ENCODE measurements at places on chromosomes 11 and 22.

DNA sequence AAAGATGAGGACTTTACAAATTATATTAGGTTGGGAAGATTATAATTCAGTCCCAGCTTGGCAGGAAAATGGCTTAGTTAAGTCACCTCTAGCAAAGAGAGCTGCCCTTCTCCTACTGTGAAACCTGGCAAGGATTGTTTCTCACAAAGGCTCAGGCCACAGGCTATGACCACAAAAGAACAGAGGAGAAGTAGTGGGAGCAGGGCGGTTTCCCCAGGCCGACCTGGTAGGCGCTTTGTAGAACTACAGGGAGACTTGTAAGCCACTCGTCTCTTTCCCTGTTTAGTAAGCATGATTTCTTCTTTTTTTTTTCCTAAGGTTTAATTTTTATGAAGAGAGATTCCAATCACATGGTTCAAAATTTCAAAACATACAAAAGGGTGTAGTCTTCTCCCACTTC, 4.6 kb downstream of the SNAP29 start:
- H3K36me3 ChIP-seq: no peaks in the 10 kb centered on the region
- H3K27me3 ChIP-seq: no peaks in the 10 kb centered on the region
- H3K4me3 ChIP-seq: no peak overlapping the region
- DNase-seq: no peak
- no peak overlapping the region for H3K27ac ChIP-seq

DNA sequence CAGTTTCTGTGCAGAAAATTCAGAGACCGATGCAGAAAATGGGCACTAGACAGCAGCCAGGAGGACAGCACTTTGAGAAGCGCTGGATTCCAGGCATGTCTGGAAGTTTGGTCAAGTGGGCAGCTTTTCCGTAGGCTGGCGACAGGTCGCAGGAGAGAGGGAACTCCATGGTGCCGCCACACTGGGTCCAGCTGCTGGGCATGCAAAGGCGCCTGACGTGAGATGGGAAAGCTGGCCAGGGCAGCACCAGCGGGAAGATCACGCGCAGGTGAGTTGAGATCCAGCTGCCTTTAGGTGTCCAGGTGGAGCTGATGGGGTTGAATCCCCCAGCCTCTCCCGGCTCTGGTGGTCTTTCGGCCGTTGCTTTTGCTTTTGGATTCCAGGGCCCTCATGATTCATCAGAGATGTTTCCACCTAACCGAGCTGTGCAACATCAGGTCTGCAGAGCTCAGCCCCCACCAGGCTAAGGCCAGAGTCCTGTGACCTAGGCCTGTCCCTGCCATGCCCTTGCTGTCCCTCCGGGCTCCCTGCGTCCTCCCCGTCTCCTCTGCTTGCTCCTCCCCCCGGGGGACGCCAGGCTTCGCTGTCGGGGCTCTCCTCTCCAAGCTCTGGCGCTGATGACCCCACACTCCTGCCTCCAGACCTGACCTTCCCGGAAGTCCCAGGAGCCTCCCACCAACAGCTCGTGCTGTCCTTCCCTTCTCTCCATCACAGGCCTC, 1001.7 kb downstream of the BRD1 start:
- no peaks in the 10 kb centered on the region for H3K36me3 ChIP-seq
- H3K4me1 ChIP-seq: no peaks in the 10 kb centered on the region
- H3K27me3 ChIP-seq: peaks cover 27% of the 10 kb centered on the region
- no peak overlapping the region for H3K27ac ChIP-seq

DNA sequence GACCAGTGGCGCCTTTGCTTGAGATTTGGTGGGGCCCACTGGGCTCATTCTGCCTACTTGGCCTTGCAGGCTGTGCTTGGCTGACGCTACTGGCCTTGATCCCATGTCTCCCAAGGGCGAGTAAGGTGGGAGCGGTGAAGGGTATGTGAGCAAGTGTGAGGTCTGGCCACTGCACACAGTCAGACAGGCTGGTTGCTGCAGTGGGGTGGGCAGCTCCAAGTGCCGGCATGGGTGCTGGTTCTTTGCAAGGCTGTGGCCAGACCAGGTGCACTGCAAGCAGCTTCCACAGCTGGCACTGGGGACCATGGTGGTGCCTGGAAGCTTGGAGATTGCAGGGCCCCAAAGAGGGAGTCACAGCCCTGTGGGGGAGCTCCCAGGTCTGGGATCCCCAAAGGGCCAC, 33.4 kb upstream of the OR10G7 start:
- no peaks in the 10 kb centered on the region for H3K36me3 ChIP-seq
- H3K4me3 ChIP-seq: no peak overlapping the region
- no peaks in the 10 kb centered on the region for H3K27me3 ChIP-seq
- H3K27ac ChIP-seq: no peak overlapping the region
- no peak for DNase-seq

DNA sequence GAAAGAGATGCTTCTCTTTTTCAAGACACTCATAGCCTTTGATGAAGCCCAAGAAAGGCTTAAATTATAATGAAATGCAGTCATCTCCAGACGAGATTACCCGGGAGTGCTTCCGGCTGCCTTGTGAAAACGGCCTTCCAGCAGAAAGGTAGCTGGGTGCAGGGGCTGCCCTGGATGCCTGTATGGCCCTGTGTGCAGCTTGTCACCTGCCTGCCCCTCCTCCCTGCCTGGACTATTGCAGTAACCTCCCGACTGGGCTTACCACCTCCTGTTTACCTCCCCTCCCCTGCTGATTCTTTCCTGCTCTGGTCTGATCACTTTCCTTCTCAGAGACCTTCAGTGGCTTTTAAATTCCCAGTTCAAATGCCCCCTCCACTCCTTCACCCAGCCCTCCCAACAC, 126.4 kb upstream of the SYT13 start:
- H3K4me1 ChIP-seq: no peaks in the 10 kb centered on the region
- H3K4me3 ChIP-seq: no peak overlapping the region
- no peak for DNase-seq
- H3K27me3 ChIP-seq: no peaks in the 10 kb centered on the region

GRCh38 chr11:17774232-17775034, 39.9 kb downstream of the KCNC1 start:
- no peaks in the 10 kb centered on the region for H3K27me3 ChIP-seq
- no peak overlapping the region for H3K27ac ChIP-seq
- no peak for DNase-seq
- no peaks in the 10 kb centered on the region for H3K36me3 ChIP-seq

DNA sequence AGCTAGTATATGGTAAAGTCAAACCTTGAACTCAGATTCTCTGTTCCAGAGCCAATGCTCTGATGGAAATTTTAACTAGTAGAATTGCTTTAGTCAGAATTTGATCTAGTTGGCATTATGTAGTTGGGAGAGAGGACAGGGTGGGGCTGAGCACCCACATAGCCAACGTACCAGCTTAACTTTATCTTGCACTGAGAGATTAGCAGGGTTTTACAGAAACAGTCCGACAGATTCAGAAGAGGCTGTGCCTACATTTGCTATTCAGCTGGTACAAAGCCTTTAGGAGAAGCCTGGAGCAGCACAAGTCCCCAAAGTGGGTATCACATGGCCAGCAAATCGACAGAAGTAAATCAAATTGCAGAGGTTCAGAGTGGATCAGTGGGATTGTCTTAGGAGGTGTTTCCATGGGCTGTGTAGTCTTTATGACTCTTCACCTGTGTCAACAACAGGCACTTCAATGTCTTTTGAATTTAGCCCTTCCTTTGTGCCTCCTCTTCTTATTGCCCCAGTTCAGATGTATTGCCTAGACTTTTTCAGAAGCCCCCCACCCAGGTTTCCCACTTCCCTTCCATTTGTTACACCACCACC, 7.3 kb upstream of the CSRP3 start:
- H3K4me3 ChIP-seq: no peak overlapping the region
- H3K4me1 ChIP-seq: no peaks in the 10 kb centered on the region
- no peak overlapping the region for H3K27ac ChIP-seq

DNA sequence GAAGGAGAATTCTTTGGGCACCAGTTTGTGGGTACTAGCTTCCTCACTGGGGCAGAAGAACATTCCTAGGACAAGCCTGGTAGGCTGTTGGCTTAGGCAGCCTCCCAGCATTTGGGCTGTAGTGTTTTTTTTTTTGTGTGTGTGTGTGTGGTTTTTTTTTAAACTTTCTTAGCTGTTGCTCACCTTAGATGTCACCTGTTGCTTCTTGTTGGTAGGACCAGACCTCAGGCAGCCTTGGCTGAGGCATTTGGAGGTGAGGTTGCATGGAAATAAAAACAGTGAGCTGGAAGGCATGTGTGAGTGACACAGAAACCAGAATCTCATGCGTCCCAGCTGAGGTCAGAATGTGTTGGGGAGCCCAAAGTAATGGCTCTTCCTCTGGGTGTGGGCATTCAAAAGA, 21.3 kb downstream of the AMPD3 start:
- H3K36me3 ChIP-seq: no peaks in the 10 kb centered on the region
- DNase-seq: no peak
- H3K27ac ChIP-seq: no peak overlapping the region
- no peaks in the 10 kb centered on the region for H3K4me1 ChIP-seq

GRCh38 chr11:116255321-116255953, 517.4 kb downstream of the BUD13 start:
- no peak for DNase-seq
- H3K27me3 ChIP-seq: no peaks in the 10 kb centered on the region
- no peaks in the 10 kb centered on the region for H3K4me1 ChIP-seq
- H3K4me3 ChIP-seq: no peak overlapping the region

DNA sequence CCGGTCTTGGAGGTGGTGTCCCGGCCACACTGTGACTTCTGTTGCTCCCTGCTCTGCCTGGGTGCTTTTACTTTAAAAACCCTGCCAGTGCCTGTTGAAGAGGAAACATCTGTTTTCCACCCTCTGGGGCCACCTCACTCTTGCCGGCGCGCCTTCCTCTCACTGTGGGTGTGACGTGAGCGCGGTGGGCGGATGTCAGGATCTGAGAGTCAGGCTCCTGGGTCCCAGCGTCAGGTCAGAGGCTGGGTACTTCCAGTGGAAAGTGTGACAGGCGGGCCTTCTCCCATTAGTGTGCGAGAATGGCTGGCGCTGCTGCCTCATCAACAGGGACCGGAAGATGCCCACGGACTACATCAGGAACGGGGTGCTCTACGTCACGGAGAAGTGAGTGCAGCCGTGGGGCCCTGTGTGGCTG, 54.2 kb downstream of the GRAMD4 start:
- H3K27ac ChIP-seq: no peak overlapping the region
- peak; percentile 45 for DNase-seq
- no peaks in the 10 kb centered on the region for H3K36me3 ChIP-seq

DNA sequence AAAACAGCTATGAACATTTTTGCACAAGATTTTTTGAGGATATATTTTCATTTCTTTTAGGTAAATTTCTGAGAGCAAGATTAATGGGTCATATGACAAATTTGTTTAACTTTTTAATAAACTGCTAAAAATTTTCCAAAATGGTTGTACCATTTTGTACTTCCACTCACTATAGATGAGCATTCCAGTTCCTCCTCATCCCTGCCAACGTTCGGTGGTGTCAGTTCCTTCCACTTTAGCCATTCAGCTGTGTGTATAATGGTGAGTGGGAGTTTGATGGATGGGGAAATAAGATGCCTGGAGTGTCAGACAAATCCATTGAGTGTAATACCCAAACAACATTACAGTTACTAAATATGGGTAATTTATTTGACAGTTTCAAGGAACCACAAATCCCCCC, 49.7 kb downstream of the MIAT start:
- H3K27me3 ChIP-seq: no peaks in the 10 kb centered on the region
- H3K36me3 ChIP-seq: no peaks in the 10 kb centered on the region
- DNase-seq: no peak
- H3K4me1 ChIP-seq: no peaks in the 10 kb centered on the region
- H3K27ac ChIP-seq: no peak overlapping the region

DNA sequence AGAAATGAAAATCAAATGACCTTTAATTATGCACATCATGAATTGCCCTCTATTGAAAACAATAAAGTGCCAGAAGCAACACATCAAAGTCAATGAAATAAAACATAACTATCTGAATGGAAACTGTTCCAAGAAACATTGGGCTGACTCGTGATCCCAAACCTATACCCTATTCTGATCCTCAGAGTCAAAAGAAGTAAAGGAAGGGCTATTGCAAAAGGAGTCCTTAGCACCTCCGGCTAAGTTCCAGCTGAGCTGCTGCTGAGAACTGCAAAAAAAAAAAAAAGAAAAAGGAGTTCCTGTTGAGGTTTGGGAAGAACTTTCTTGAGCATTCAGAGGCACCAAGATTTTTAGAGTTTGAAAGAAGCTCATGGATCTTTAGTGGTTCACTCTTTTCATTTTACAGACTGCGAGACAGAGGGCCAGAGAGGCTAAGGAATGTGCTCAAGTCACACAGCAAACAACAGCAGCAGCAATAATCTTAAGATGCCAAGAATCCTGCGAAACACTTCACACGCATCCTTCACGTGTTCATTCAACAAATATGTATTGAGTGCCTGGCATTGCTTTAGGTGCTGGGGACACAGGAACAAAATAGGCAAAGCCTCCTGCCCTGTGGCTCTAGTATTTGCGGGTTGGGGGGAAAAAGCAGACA, 841 bp upstream of the TMPRSS13 start:
- H3K4me1 ChIP-seq: no peaks in the 10 kb centered on the region
- H3K4me3 ChIP-seq: no peak overlapping the region
- H3K27me3 ChIP-seq: no peaks in the 10 kb centered on the region
- H3K36me3 ChIP-seq: no peaks in the 10 kb centered on the region
- peak overlapping the region; percentile 95 for H3K27ac ChIP-seq

DNA sequence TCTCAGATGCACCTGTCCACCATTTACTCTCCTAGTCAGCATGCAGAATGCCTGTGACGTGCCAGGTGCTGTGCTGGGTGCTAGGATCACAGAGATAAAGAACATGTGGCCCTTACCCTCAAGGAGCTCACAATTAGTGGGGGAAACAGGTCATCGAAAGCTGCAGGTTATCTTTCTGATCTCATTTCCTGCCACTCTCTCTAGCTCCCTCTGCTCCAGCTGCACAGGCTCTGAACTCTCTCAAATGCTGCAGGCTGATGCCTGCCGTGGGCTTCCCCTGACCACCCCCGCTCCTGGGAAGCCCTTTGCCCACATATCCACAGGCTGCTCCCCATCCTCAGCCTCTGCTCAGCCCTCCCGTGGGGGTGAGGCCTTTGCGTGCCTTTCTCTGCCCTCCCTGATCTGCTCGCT, 29.6 kb downstream of the SHANK3 start:
- no peaks in the 10 kb centered on the region for H3K4me1 ChIP-seq
- no peak for DNase-seq
- H3K27me3 ChIP-seq: no peaks in the 10 kb centered on the region
- no peak overlapping the region for H3K4me3 ChIP-seq
- no peak overlapping the region for H3K27ac ChIP-seq
- no peaks in the 10 kb centered on the region for H3K36me3 ChIP-seq

All from breast epithelium (tissue), 4 donors.